ENCODE measurements at places on chromosomes 13 and 19.

GRCh38 chr13:70896136-70896535 lies 787.9 kb upstream of the KLHL1 start:
- DNase-seq: no peak

GRCh38 chr19:4012975-4013634 lies 5.6 kb downstream of the PIAS4 start:
- DNase-seq: no peak

DNA sequence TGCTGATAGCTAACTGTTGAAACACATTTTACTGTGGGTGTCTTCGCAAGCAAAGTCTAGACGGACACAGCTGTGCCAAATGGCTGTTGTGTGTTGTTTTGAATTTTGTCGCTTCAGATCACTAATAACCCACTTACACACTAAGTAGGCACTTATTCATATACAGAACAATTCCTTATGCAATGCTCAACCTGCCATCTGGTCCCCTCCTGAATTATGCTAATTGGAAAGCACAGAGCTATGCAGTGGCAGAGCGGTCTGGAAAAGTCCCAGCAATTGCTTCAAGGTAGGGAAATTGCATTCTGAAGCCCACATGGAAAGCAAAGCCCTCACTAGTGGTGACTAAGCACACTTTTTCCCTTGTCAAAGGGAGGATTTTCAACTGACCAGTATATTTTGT lies 69.9 kb downstream of the C13orf42 start:
- no peak for DNase-seq

DNA sequence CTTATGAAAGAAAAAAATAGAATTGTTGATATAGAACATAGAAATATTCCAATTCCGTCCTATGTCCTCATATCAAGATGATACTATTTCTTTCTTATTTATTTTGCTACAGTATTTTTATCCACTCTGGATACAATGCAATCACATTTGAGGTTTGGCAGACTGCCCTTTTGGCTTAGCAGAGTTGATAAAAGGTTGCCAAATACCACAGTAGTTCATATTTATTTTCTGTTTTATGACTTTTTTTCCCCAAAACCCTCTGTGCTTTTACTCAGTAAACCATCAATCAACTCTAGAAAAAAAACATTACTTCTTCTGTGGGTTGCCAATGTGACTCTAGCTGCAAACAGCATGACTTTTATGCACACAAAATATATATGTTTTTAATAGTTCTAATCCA lies 424.5 kb downstream of the PCDH9 start:
- DNase-seq: no peak

DNA sequence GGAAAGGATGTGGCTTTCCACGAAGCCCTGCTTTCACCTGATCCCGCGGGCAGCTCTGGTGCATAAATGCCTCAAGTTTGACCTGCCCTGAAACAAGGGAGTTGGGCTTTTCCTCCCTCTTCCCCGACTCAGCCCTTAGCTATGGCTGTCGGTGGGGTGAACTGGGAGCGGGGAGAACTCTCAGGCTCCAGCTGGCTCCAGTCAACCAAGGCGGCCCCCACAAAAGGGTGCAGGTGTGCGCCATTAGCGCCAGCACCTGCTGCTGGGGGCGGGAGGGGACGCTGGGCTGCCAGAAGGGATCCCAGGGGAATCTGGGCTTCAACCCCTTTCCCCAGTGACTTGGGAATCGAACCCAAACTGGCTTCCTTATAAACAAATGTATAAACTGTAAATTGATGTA lies 7.1 kb upstream of the DHRS12 start:
- no peak for DNase-seq

- peak; percentile 20 for DNase-seq
These were observed at the start of gene PNMA8C for GRCh38 chr19:46428239-46429135. Gene PNMA8C, minus strand, starts transcription at chr19:46428936. Its CDS starts 577 bp downstream, at chr19:46428359.

DNA sequence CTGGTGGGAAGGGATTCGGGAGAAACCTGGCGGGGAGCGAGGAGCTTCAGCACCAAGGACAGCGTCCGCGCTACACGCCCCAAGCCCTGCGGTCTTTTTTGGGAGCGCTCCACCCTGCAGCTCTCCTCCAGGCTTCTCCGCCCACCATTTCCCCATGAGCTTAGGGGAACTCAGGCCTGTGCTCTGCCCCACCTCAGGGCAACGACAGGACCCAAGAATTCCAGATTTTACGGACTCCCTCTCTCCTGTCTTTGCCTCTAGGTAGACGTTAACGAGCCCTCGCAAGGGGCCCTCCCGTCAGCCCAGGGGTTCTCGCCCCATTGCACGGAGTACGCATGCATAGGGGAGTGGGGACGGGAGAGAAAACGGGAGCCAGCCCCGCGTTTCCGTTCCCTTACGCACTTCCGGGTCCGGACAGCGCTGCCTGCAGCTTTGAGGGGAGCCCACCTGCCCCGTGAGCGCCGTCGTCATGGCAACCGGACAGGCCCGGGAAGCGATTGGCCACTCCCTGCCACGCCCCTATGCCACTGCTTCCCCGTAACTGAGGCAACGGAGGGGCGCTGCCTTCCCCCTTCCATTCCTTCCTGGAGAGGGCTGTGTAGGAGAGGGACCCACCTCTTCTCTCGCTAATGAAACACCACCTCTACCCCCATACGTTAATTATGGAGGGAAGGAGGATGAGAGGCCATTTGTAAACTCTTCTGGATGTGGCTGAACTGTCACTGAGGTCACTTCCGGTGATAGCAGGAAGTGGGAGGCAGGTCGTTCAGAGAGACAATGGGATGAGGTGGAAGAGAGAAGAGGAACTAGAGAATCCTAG lies 20.8 kb downstream of the NOVA2 start:
- no peak for DNase-seq

DNA sequence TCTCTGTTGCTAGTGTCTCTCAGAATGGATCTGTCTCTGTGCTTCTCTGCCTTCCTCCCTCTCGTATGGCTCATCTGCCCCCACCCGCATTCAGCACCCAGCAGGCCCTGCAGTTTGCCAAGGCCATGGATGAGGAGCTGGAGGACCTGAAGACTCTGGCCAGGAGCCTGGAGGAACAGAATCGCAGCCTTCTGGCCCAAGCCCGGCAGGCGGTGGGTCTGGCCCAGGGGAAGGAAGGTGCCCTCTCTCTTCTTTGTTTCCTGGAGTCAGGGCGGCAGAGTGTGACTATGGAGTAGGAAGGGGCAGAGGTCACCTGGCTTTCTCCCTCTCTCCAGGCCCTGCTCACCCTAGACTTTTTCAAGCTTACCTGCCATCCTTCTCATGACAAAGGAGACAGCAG lies 10.9 kb downstream of the KASH5 start:
- DNase-seq: no peak

GRCh38 chr19:50266041-50266440 lies 62.6 kb downstream of the MYH14 start:
- no peak for DNase-seq

GRCh38 chr13:48562296-48563066 lies 29.6 kb upstream of the RCBTB2 start:
- DNase-seq: peak; percentile 54

GRCh38 chr13:98878486-98879126 lies 99.3 kb downstream of the DOCK9 start:
- no peak for DNase-seq

Measured in stimulated activated CD8-positive, alpha-beta memory T cell treated with anti-CD3 and anti-CD28 coated beads, Interleukin-12 subunit alpha, Interleukin-12 subunit beta, amount 100 ng/mL, for 1 hour (primary cell).